ENCODE measurements at places on chromosomes 5 and 9. TPM values are rescaled to one million over a fixed set of nuclear protein-coding genes. Genes with fewer than 3 reads are reported as not detected.

Gene OR1J4
- not detected for total RNA-seq

Gene TNFSF8
- total RNA-seq, result not detected

Gene CCDC69
- 10.8 TPM for total RNA-seq

Gene DDX41
- total RNA-seq, result 102 TPM

Gene LRRC70
- 0.17 TPM for total RNA-seq

DNA sequence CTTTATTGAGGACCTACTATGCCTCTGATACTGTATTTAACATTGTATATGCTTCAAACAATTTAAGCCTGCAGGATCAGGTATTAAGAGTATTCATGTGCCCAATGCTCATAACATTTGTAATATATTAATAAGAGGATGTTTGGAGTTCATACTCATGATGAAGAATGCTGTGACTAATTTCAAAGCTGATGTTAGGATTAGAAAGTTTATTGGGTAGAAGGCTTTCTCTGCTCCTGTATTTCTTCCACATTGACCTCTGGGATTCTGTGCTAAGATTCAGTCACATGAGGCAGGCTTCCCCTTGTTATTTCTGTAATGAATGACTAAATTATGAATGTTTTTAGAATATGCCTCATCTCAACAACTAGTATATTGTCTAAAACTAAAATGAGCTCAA lies 456.4 kb downstream of the NFIB start:
- H3K27ac ChIP-seq, result no peak overlapping the region
- no peak overlapping the region for H3K4me3 ChIP-seq
- H3K36me3 ChIP-seq, result no peaks in the 10 kb centered on the region

- H3K4me3 ChIP-seq, result peak within 1 kb of the TSS; percentile 59
- H3K27me3 ChIP-seq, result no peaks in the 10 kb centered on the region
- DNase-seq, result peak; percentile 99
- no peaks in the 10 kb centered on the region for H3K4me1 ChIP-seq
These were observed at the start of gene PKN3 for GRCh38 chr9:128702445-128702948. Gene PKN3 (plus strand): TSS chr9:128702503. CDS start chr9:128702916, 413 bp downstream.

DNA sequence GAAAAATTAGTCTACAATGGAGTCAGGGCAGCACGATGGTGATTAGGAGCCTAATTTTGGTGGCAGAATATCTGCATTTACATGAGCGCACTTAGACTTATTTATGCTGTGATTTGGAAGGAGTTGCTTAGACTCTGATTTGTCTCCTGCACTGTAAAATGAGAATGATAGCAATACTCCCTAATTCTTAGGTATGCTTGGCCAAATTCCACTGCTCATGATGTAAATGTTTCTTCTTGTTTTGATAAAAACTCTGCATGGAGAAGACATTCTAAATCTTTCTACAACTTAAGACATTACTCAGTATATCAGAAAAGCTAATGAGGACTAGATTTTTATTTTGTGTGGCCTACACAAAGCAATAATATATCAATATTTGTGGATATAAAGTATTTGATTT lies 205.4 kb downstream of the CDH18 start:
- H3K36me3 ChIP-seq, result no peaks in the 10 kb centered on the region
- no peak for DNase-seq
- no peaks in the 10 kb centered on the region for H3K4me1 ChIP-seq
- H3K27ac ChIP-seq, result no peak overlapping the region
- no peak overlapping the region for H3K4me3 ChIP-seq

- H3K4me3 ChIP-seq, result no peak overlapping the region
- H3K27ac ChIP-seq, result no peak overlapping the region
- H3K36me3 ChIP-seq, result no peaks in the 10 kb centered on the region
These were observed 69.8 kb downstream of the COL15A1 start for GRCh38 chr9:99013550-99013949.

DNA sequence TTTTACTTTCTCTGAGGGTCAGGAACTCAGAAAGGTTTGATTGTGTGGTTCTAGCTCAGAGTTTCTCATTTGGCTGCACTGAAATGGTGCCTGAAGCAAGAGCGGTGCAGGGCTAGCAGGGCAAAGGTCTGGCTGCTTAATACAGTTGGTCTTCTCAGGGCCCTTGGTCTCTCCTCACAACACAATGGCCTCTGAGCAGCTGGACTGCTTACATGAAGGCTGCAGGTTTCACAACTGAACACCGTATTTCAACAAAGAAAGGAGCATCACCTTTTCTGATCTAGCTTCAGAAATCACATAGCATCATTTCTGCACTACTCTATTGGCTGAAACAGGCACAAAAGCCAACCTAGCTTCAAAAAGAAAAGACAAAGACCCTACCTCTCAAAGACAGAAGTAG lies 122.2 kb downstream of the MLLT3 start:
- H3K27me3 ChIP-seq, result no peaks in the 10 kb centered on the region
- H3K27ac ChIP-seq, result no peak overlapping the region
- DNase-seq, result no peak
- H3K4me1 ChIP-seq, result no peaks in the 10 kb centered on the region

- no peaks in the 10 kb centered on the region for H3K36me3 ChIP-seq
- no peaks in the 10 kb centered on the region for H3K4me1 ChIP-seq
- H3K4me3 ChIP-seq, result no peak overlapping the region
- DNase-seq, result no peak
These were observed 1737.2 kb downstream of the MAT2B start for GRCh38 chr5:165242646-165243045.

DNA sequence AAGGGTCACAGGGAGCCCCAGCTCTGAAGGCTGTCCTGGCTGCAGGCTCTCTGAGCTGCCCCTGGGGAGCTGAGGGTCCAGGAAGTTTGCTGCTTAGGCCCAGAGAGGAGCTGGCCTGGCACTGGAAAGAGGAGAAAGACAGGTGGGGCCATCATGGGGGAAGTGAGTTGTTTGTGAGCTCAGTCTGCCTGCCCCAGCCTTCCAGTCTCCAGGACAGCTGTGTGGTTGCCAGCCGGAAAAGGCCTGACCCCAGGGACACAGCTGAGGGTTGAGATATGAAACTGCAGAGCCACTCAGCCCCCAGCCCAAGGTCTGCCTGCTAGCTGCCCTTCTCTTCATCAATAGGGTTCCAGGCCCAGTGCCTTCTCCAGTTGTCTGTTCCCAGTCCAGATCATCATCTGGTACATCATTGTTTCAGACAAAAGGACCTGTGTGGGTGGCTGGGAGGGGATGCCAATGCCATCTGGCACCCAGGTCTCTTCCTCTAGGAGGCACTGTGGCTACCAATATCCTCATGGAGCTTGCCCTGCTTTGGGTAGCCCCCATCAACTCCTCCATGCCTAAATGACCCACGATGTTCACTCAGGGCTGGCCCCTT lies 4.3 kb upstream of the DDX41 start:
- no peaks in the 10 kb centered on the region for H3K4me1 ChIP-seq
- no peaks in the 10 kb centered on the region for H3K27me3 ChIP-seq
- H3K4me3 ChIP-seq, result no peak overlapping the region
- H3K27ac ChIP-seq, result no peak overlapping the region
- no peak for DNase-seq

- no peaks in the 10 kb centered on the region for H3K36me3 ChIP-seq
- H3K4me3 ChIP-seq, result no peak overlapping the region
- no peak for DNase-seq
- no peak overlapping the region for H3K27ac ChIP-seq
- H3K4me1 ChIP-seq, result no peaks in the 10 kb centered on the region
These were observed 262.0 kb upstream of the TRPM3 start for GRCh38 chr9:71383308-71383940.

GRCh38 chr9:32200896-32201295 lies 183.5 kb upstream of the ACO1 start:
- no peaks in the 10 kb centered on the region for H3K27me3 ChIP-seq
- H3K4me3 ChIP-seq, result no peak overlapping the region
- no peaks in the 10 kb centered on the region for H3K4me1 ChIP-seq
- H3K27ac ChIP-seq, result no peak overlapping the region

- no peak for DNase-seq
- 0 out of 2 replicates have a peak, but pooled peaks cover 2% of the 10 kb centered on the region for H3K4me1 ChIP-seq
- H3K4me3 ChIP-seq, result no peak overlapping the region
- no peaks in the 10 kb centered on the region for H3K36me3 ChIP-seq
- no peak overlapping the region for H3K27ac ChIP-seq
These were observed 42.2 kb upstream of the C5orf58 start for GRCh38 chr5:170190436-170191134.

DNA sequence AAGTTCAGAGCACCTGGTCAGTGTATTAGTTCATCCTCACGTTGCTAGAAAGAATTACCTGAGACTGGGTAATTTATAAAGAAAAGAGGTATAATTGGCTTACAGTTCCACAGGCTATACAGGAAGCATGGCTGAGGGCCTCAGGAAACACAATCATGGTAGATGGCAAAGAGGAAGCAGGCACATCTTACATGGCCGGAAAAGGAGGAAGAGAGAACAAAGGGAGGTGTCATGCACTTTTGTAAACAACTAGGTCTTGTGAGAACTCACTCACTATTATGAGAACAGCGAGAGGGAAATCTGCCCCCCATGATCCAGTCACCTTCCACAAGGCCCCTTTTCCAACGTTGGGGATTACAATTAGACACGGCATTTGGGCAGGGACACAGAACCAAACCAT lies 28.8 kb upstream of the CAVIN4 start:
- DNase-seq, result no peak
- no peak overlapping the region for H3K27ac ChIP-seq
- H3K27me3 ChIP-seq, result no peaks in the 10 kb centered on the region
- peaks cover 58% of the 10 kb centered on the region for H3K36me3 ChIP-seq
- H3K4me3 ChIP-seq, result no peak overlapping the region

GRCh38 chr5:117893211-117893610 lies 1095.1 kb downstream of the DTWD2 start:
- no peak for DNase-seq
- H3K27ac ChIP-seq, result no peak overlapping the region
- no peaks in the 10 kb centered on the region for H3K36me3 ChIP-seq
- no peak overlapping the region for H3K4me3 ChIP-seq

DNA sequence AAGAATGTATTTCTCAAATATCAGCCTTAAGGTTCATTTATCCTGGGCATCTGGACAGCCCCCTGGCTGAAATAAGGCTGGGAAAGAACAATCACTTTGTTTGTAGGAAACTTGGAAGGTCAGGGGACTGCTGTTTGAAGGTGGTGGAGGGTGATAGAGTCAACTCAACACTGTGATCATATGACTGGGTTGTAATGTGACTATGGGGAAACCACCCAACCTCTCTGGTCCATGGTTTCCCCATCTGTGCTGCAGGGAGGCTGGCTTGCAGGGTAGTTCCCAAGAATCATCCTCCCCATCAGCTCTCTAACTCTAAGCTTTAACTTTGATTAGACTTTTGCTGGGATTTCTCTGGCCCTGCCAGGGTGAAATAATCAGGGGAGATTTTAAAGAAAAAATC lies 10.0 kb downstream of the INSYN2B start:
- no peaks in the 10 kb centered on the region for H3K4me1 ChIP-seq
- no peak overlapping the region for H3K4me3 ChIP-seq
- H3K27ac ChIP-seq, result no peak overlapping the region

GRCh38 chr9:78035383-78035993 lies 3.9 kb upstream of the GNAQ start:
- H3K4me3 ChIP-seq, result no peak overlapping the region
- H3K4me1 ChIP-seq, result no peaks in the 10 kb centered on the region
- no peak overlapping the region for H3K27ac ChIP-seq
- H3K36me3 ChIP-seq, result no peaks in the 10 kb centered on the region
- H3K27me3 ChIP-seq, result no peaks in the 10 kb centered on the region

GRCh38 chr9:27367921-27368315 lies 71.0 kb upstream of the EQTN start:
- H3K4me1 ChIP-seq, result peaks cover 36% of the 10 kb centered on the region
- no peak overlapping the region for H3K27ac ChIP-seq
- no peak overlapping the region for H3K4me3 ChIP-seq
- no peaks in the 10 kb centered on the region for H3K27me3 ChIP-seq
- no peak for DNase-seq

DNA sequence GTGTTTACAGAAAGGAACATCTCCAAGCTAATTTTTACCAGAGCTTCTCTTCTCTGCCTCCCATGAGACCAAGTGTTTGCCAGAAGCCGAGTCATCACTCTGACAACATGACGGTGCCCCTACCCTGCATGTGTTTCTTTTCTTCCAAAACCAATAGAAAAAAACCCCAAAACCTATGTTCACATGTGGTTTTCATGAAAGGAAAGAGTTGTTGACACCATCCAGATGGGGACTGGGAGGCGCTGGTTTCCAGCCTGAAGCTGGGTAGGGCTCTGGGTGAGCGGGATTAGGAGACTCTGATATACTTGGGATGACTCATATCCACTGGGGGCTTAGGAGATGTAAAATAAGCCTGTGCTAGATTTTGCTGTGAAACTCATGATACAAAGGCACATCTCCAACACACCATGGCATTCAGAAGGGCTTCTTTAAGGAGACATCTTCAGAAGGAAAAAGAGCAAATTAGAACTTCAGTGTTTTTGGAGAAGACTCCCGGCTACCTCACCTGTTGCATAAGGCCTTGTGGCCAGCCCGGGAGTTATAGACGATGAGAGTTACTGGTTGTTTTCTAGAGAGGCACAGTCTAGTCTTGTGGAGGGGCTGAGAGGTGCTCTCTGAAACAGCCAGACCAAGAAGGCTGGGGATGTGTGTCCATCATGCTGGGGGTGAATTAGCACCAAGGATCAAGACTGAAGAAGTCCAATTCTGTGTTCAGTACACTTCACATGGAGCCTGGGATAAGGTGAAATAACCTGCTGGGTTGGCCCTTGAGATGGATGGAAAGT lies 108.9 kb upstream of the LHFPL2 start:
- no peaks in the 10 kb centered on the region for H3K4me1 ChIP-seq
- no peak overlapping the region for H3K27ac ChIP-seq
- no peaks in the 10 kb centered on the region for H3K36me3 ChIP-seq
- DNase-seq, result no peak

Data from H1 (cell line).